Right renal pelvis (tissue), 4 donors: ENCODE measurements at places on chromosomes 7 and 10.

DNA sequence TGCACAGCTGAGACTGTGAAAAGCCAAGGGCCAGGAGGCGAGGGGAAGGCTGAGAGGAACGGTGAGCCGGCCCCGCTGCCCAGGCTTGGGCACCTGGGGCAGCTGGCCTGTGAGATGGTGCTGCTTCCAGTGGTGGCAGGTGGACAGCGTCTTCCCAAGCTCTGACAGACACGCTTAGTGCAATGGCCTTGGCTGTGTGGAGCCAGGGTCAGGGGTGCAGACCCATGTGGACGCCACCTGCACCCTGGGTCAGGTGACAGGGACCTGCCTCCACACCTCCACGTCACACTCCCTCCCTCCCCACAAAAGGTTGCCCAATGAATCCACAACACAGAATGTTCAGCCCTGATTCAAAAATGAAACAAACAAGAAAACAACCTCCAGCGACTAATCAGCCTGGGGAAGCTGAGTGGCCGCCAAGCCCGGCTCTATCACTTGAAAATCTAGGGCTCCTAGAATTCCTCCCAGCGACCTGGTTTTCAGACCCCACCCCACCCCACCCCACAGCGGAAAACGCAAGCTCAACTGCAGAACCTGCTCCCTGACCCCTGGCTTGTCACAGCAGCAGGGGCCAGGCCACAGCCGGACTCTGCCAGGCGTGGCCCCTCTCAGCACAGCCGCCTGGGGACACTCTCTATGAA lies 54.3 kb downstream of the PRKAG2 start:
- DNase-seq: no peak

GRCh38 chr10:130470286-130470685 lies 334.1 kb downstream of the GLRX3 start:
- no peak for DNase-seq

- DNase-seq: no peak
Measured at GRCh38 chr10:37774351-37774750, 83.1 kb downstream of the ZNF248 start.

- DNase-seq: no peak
Measured at GRCh38 chr7:112476390-112477052, 4.3 kb upstream of the LSMEM1 start.

GRCh38 chr7:64651203-64651602 lies 14.7 kb upstream of the ZNF107 start:
- no peak for DNase-seq

DNA sequence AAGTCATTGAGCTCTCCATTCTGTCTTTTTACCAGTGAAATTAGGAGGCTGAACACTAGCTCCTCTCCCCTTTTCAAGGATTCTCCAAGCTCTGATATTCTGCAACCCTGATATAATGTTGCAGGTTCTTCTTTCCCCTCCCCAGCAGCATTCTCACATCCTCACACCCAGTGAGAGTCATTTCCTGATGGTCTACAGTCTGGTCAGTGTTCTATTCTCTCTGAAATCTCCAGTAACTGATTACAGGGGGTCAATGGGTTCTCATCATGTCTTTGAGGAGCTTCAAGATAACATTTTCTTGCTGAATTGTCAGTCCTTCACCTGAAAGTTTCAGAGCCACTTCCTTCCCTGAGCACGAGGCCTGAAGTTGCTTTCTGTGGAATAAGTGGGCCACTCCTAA lies 299.4 kb downstream of the PTEN start:
- DNase-seq: no peak

GRCh38 chr10:88526501-88527105 lies 56.5 kb downstream of the RNLS start:
- DNase-seq: no peak

- no peak for DNase-seq
Measured at GRCh38 chr10:118315629-118316028, 26.5 kb downstream of the FAM204A start.

DNA sequence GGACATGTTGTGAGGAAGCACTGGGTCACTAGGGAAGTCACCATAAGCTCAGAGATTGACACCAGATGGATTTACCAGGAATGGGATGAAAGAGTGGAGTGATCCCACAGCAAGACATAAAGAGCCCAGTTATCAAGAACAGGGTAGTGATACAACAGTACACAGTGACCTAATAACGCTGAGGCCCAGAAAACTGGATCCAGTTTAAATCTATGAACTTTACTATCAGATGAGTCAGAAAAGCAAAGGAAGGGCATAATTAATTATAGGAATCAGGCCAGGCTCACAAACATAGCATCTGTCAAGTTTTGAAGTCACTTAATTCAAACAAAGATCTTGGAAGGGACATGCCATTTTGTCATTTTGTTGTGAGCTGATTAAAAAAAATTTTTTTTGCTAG lies 73.5 kb downstream of the LRRN3 start:
- no peak for DNase-seq

GRCh38 chr10:11444531-11445228 lies 166.8 kb downstream of the USP6NL start:
- DNase-seq: no peak

DNA sequence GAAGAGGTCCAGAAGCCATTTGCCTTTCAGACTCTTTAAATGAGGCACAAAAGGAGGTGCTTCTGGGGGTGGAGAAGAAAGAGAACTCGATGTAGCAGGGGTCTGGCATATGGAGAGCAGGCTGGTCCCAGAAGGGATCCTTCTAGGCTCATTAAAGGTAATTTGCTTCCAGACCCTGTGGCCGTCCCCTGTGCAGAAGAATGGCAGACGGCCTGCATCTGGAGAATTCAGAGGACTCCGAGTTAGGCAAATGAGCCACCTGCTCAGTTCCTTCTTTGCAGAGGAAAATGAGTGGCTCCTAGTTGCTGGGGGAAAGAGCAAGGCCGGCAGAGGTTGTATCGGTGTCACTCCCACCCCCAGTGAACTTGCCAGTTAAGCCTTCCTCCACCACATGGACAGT lies 73.8 kb upstream of the FAM180A start:
- DNase-seq: no peak

- DNase-seq: no peak
Measured at GRCh38 chr10:12135631-12136030, 6.2 kb downstream of the SEC61A2 start.

- no peak for DNase-seq
Measured at GRCh38 chr10:130190737-130191115, 54.5 kb downstream of the GLRX3 start.

GRCh38 chr10:58723186-58723585 lies 210.5 kb downstream of the BICC1 start:
- no peak for DNase-seq

DNA sequence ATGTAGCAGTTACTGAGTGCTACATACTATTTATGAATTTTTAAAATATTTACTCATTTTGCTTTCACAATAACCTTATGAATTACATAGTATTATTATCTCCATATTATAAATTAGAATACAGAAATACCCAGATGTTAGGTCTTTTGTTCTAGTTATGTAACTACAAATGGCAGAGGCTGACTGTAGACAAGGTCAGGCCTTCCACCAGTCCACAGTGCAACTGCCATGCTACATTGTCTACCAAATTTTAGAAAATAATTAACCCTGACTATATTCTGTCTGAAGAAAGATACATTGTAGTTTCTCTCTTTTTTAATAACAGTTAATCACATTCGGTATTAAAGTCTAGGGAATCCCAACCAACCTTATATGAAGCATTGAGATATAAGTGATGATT lies 280.9 kb downstream of the MALRD1 start:
- DNase-seq: no peak

DNA sequence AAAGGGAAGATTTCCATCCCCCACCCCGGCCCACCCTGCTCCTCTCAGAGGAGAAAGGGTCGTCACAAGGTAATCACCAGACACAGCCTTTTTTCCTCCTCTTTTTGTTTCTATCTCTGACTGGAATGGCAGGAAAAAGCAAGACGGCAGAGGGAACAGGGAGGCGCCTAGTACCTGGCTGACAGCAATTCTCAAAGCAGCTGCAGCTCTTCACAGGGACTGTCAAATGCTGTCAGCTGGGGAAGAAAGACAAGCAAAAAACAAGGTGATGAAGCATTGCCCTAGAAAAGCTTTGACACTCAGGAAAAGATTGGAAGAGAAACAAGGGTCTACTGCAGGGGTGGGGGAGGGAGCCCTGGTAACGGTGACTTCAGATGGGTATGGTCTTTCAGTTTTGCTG lies 52.7 kb downstream of the GNA12 start:
- DNase-seq: no peak

GRCh38 chr7:3695602-3696001 lies 394.6 kb downstream of the SDK1 start:
- DNase-seq: no peak

DNA sequence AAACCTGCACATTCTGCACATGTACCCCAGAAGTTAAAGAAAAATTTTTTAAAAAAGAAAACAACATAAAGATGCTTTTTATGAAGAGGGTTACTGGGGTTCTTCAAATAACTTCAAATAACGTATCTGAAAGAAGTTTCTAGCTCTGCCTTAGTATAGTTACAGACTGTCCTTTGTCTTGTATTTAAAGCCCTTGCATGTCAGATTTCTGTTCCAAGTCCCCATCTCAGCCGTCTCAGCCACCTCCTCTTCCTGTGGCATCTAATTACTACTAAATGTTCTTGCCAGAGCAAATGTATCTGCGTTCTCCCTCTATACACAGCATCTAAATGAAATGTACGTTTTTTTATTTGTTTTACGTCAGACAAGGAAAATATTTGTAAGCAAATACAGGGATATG lies 89.4 kb upstream of the AKR1E2 start:
- DNase-seq: no peak

DNA sequence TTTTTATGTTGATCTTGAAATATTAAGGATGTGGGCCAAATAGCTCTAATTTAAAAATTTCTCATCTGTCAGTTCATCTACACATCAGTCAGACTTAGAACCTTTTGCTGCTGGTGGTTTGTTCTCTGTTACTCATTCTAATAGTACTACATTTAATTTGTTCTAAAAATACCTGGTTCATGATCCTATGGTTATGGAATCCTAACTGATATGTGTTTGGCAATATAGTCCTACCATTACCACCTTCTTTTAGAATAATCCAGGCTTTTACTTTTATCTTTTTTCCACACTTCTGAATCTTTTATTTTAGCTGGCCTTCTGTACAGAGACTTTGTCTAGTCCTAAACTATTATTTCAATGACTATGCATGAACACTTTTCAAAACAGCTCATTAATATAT lies 116.9 kb downstream of the SVOPL start:
- DNase-seq: no peak

DNA sequence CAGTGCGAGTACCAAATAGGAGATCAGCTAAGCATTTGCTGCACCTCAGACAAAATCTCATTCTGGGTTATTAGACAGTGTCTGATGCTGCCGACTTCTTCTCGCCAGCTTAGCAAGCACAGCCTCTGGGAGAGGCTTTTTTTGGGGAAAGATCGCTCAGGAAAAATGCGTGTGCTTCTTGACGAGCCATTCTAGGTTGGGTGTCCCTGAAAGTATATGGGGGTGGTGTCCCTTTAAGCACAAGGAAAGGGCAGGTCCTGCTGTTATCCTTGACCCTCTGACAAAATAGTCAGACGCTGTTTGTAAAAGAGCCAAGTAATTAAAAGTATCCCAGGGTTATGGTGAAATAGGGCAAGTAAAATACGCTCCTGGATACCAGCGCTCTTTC lies 540.1 kb upstream of the FZD8 start:
- DNase-seq: no peak

GRCh38 chr10:75771606-75772005 lies 340.2 kb downstream of the LRMDA start:
- DNase-seq: no peak

GRCh38 chr7:151292850-151293249 lies 44.4 kb upstream of the SMARCD3 start:
- no peak for DNase-seq

- DNase-seq: no peak
Measured at GRCh38 chr7:94738071-94738470, 82.1 kb upstream of the SGCE start.

- DNase-seq: no peak
Measured at GRCh38 chr10:7146189-7146588, 264.6 kb downstream of the SFMBT2 start.

GRCh38 chr10:28939281-28940157 lies 262.2 kb downstream of the BAMBI start:
- DNase-seq: peak; percentile 80

- no peak for DNase-seq
Measured at GRCh38 chr10:80204677-80205476, 460 bp downstream of the ANXA11 start.

DNA sequence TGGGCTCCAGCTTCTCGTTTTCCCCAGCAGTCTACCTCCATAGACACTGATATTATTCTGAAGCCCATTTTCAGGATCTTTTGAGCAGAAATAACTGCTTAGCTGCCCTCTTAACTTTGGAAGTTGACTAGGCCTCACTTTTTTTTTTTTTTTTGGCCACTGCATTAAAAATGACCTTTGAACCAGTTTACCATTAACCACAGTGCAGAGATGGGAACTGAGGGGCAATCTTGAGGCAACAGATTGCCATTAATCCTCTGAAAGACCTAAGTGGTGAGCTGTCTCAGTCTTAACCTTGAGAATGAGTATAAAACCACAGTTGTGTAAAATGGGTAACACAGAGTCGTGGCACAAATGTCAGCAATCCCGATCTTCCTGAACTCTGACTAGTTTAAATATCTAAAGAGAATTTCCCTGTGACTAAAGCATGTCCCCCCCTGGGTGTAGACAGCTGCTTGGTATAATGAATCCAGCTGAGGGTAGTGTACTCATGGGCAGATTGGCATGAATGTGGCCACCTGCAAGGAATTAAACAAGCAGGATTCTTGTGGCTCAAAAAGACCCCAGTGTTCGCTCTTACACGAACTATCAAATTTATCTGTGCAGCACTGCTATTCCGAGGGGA lies 46.1 kb upstream of the FMC1 start:
- DNase-seq: no peak

- DNase-seq: no peak
Measured at GRCh38 chr7:93146472-93147141, 1.6 kb downstream of the SAMD9L start.

DNA sequence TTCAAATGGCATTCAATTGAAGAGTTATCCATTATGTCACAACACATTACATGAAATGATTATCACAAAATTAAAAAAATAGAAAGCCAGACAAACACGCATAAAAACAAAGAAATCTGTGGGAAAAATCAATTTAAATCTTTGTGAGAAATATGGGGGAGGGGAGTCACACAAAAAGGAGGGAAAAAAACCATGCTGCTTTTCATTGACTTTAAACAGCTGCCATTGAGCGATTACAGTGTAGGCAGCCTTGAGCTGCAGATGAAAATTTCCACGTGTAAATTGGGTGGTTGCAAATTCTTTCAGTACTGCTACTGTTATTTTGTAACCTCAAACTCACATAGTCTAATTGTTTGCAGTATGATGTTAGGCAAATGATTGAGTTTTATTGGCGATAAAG lies 889.9 kb upstream of the PHF14 start:
- DNase-seq: no peak

- DNase-seq: no peak
Measured at GRCh38 chr7:147525325-147525724, 1065.2 kb upstream of the C7orf33 start.

GRCh38 chr7:1236132-1236661 lies 3.5 kb downstream of the UNCX start:
- DNase-seq: no peak
